Stimulated activated CD8-positive, alpha-beta memory T cell treated with anti-CD3 and anti-CD28 coated beads, Interleukin-4, amount 100 ng/mL, for 24 hours (primary cell): ENCODE measurements at places on chromosomes 1 and 21.
A peak's percentile ranks its signal among the peaks of the same experiment; 100 is the strongest.

GRCh38 chr1:94947437-94947836 is 20.5 kb upstream of the CNN3 start:
- no peak for DNase-seq

DNA sequence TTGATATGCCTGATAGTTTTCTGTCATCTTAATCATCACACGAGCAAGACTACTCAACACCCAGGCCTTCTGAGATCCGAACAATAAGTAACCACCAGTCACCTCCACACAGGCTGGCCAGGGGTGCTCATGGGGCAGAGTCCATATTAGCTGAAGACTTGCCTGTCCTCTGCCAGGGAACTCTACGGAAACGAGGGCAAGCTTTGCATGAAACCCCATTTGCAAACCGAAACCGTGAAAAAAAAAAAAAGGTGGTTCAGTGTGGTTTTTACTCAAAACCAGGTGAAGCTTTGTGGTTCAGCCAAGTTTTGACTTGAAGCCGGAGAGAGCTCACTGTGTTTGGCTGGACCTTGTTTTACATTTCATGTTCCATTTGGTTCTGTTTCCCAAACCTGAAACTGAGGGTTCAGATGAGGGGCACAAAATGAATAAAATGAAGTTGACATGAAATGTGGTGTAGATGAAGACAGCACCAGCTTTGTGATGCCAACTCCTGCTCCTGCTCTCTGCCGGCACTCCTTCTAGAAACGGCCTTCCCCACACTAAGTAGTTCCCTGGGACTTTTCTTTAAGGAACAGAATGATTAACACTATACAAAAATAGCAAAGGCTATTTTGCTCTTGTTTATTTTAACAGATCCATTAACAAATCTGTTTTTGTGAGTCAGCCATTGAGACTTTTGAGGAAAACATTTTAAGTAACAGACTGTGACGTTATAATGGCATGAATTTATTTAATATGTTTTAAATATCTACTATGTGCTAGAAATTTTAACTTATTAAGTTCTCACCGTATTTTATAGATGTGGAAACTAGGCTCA is 74.7 kb downstream of the RUNX1 start:
- no peak for DNase-seq

- no peak for DNase-seq
Observed at GRCh38 chr1:39671433-39671792, 494 bp downstream of the NT5C1A start.

DNA sequence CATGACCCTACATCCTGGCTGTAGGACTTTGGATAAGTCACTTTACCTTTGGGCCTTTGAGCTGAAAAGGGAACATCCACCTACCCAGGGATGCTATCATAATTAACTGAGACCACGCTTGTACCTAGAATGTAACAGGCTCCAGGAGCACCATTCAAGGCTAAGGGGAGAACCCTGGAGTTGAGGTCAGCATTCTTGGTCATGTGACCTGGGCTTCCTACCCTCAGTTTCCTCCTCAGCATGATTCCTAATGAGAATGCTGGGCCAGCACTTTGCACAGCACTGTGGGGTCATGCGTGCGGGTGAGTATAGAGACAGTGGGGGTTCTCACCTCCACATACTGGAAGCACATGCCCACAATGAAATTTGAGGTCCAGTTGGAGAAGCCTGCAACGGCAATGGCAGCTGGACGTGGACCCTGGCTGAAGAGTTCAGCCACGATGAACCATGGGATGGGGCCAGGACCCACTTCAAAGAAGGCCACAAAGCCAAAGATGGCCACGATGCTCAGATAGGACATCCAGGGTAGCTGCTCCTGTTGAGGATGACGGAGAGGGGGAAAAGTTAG is 31.3 kb downstream of the SLC2A1 start:
- no peak for DNase-seq

GRCh38 chr1:241976229-241976628 is 18.7 kb downstream of the BECN2 start:
- DNase-seq, result no peak

GRCh38 chr1:9861360-9861759 is 37.6 kb upstream of the CLSTN1 start:
- DNase-seq, result no peak

GRCh38 chr1:51570063-51570710 is 46.7 kb upstream of the OSBPL9 start:
- DNase-seq, result no peak

DNA sequence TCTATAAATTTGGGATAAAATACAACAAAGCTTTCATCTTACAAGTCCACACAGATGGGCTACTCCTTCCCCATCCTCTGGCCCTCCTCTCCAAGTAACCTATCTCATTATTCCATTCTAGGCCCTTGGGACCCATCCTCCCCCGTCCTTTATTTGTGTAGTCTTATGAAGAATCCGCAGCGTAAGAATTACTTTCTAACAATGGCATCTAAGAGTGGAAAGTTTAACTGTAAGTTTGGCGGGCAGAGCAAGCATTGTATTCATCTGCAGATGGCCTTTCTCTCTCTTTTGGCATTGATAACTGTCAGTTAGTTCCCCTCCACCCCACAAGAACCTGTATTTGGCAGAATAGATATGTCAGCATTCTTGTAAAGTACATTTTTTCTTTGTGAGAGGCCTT is 91.9 kb upstream of the TSPAN2 start:
- DNase-seq, result no peak

GRCh38 chr1:234725177-234726132 is 115.5 kb upstream of the IRF2BP2 start:
- peak; percentile 28 for DNase-seq

GRCh38 chr1:210385228-210385627 is 56.5 kb downstream of the HHAT start:
- no peak for DNase-seq

DNA sequence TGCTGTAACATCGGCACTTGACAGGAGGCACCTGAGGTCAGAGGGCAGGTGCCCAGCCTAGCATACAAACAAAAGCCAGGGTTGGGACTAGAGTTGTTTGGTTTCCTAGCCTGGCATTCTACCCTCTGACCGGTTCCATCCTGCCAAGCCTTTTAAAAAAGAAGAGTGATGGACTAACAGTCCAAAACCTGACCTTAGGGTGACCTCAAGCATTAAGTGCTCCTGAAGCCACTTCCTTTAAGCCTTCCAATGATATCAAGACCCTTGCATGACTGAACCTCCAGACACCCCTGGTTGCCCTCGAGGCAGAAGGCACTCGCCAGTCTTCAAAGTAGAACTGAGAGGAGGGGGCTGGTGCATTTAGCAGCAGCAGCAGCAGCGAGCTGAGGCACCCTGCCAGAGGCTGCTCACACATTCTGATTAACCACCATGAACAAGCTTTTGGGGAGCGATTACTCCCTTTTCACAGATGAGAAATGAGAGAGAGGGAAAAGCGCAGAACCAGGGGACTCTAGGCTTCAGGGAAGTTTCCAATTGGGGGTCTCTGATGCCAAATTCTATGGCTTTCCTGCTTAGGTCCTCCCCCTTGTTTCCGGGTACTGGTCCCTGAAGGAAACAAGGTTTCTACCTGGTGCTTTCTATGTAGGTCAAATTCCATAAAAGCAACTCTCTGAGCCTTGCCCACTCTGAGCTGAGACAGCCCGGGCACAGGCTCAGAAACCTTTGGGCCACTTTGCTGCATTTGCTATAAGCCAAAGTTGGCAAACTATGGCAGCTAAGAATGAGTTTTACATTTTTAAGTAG is 9.2 kb downstream of the SLC2A1 start:
- DNase-seq, result no peak

DNA sequence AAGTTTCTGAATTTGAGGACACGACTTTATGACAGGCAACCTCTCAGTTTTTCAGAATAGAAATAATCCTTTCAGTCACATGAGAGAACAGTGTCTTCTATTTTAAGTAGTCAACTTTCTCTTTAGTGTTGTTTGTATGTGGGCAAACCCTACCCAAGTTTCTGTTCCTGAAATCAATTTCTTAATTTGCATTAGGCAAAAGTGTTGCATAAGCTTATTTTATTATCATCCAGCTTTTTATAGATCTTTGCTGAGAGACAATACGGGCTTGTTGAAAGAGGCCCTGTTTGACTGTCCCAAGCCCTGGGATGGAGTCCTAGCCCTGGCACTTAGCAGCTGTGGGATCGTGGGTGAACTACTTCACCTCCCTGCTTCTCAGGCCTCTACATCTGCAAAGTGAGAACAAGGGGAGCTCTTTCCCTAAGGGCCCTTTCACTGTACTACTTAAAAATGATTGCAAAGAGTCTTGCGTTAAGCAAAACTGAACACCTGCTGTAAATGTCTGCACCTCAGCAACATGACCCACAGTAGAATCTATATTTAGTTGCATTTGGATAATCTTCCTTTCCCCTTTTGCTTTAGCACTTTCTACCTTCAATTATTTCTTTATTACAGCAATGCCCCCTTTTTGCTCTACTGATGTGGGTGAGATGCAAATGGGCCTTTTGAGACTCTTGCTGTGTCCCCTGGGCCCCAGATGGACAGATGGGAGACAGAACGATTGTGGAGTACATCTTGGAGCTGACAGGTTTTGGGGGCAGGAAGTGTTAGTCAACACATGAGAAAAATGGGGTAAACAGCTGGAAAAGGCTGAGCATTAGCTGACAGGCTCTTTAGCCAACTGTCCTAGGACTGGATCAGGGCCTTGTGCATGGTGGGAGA is 41.0 kb upstream of the SCAF4 start:
- no peak for DNase-seq

DNA sequence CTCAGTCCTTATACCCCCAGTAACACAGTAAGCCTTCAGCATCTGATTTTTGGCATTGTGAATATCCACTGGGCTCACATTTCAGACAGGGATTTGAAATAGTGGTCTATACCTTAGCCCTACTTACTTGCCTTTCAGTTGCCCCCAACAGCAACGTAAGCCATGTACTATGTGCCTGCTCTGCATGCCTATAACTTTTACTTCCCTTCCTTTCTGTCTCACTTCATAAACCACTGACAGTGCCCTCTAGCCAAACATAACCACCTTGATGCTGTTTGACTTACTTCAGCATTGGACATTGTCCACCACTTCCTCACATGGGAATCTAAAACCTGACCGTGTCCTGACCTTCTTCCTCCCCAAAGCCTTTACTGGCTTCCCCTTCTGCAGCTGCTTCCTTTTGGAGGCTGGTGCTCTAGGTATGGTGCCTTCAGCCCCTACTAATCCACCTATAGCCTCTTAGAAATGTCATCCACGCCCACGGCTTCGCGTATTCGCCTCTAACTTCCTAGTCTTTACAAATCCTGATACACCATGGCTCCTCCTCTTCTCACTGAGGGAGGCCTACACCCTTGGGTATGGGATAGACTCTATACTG is 3.6 kb upstream of the ZNF672 start:
- DNase-seq, result no peak

GRCh38 chr1:235051521-235051920 is 77.1 kb downstream of the TOMM20 start:
- no peak for DNase-seq

GRCh38 chr1:79472067-79472656 is 465.6 kb upstream of the ADGRL4 start:
- DNase-seq, result no peak

- DNase-seq, result no peak
Observed at GRCh38 chr1:100397681-100398080, 45.4 kb downstream of the CDC14A start.

DNA sequence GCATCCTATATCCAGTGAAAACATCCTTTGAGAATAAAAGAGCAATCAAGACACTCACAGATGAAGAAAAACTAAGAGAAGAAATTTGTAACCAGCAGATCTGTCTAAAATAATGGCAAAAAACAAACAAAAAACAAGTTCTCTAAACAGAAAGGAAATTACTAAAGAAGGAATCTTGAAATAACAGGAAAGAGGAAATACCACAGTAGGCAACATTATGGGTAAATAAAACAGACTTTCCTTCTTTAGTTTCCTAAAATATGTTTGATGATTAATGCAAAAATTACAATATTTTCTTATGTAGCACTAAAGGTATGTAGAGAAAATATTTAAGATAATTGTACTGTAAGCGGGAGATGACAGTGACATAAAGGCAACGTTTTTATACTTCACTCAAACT is 23.5 kb downstream of the SLC19A1 start:
- no peak for DNase-seq

DNA sequence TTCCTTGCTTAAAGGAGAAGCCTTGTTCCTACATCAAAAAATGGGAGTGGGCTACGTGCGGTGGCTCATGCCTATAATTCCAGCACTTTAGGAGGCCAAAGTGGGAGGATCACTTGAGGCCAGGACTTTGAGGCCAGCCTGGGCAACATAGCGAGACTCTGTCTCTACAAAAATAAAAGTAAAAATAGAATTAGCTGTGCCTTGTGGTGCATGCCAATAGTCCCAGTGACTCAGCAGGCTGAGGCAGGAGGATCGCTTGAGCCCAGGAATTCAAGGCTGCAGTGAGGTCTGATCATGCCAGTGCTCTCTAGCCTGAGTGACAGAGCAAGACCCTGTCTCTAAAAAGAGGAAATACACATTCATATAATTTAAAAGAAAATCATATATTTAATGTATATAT is 127.1 kb downstream of the C1orf21 start:
- no peak for DNase-seq

GRCh38 chr1:73914951-73915350 is 283.0 kb downstream of the LRRIQ3 start:
- DNase-seq, result no peak

- no peak for DNase-seq
Observed at GRCh38 chr1:34591751-34592629, 162.9 kb upstream of the GJB5 start.

GRCh38 chr21:39874759-39875158 is 7.5 kb downstream of the PCP4 start:
- DNase-seq, result no peak

- no peak for DNase-seq
Observed at GRCh38 chr1:245232931-245233330, 78.1 kb downstream of the KIF26B start.

DNA sequence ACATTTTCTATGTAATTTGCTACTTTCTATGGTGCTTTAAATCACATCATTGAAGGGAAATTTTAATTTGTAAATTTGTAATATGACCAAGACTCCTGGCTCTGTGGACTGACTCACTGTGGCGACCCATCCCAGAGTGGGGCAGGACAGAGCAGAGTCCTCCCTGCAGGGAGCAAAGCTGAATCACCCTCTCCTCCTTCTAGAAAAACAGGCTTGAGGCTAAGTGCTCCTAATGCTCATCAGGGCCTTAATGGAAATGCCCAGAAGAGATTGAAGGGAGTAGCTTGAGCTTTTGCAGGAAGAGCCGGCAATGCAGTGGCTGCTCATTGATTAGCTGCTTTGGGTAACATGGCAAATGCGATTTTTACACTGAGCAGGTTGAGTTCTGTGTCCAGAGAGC is 16.8 kb downstream of the S100A10 start:
- no peak for DNase-seq

DNA sequence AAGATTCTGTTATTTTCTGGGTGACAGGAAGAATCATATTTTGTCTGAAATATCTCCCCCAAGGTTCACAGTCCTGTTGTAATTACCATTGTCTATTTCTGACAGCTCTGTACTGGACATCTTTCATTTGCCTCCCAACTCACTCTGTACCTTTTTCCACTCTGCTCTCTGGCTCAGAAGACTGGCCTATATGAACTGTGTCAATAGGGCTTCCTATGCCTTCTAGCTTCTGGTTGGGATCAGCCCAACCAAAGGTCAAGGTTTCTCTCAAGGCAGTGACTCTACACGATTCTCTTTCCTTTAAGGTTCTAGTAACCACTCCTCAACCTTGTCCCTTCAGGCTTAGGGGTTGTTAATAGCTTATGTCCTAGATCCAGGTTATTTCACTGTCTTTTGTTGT is 17.5 kb downstream of the KLHL12 start:
- no peak for DNase-seq
